Omental fat pad (tissue), 4 donors: ENCODE measurements at places on chromosomes 4 and X. TPM values are rescaled to one million over a fixed set of nuclear protein-coding genes. Genes with fewer than 3 reads are reported as not detected.

The LEF1 gene
- total RNA-seq, result 2.2 TPM

The CPEB2 gene
- 20.8 TPM for total RNA-seq

The HHIP gene
- 12.7 TPM for total RNA-seq

The ENPEP gene
- 10.9 TPM for total RNA-seq

The EREG gene
- 9.4 TPM for total RNA-seq

The MTMR8 gene
- 0.65 TPM for total RNA-seq

DNA sequence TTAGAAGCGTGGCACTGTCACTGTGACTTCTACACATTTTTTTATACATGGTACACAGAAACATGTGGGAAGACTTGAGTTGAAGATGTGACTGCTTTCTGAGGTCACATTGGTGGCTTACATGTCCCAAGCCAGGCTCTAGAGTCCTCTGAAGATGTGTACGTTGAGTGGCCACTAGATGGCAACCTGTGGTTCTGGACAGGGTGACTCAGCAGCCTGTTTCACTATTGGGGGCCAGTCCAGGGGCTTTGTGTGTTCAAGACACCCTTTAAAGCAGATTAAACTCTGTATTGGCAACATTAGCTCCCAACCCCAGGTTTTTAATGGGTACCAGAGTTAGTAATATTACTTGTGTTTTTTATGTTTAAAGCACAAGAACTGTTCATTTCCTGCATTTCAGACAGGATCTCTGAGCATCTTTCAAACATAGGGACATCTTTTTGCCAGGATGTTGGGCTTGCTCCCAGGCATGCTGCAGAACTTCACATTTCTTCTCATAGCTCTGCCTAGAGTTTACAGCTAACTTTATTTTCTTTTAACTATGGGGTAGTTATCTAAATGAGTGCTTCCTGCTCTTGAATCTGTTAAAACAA lies 53.0 kb downstream of the DCUN1D4 start:
- no peak for DNase-seq

DNA sequence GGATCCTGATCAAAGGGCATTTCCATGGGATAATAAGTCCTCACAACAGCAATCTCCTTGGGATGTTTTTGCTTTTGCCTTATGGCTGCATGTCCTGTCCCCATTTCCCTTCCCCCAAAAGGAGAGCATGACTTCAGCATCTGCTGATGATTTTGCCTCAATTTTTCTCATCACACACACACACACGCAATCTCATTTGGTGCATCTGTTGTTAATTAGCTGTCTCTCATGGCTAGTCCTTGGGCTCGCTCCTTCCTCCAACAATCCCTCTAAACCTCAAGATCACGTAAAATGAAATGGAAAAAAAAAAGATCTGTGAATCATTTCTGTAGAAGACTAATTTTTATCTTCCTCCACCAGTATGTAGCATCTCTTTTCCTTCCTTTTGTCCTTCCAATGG lies 153.6 kb downstream of the RBMX2 start:
- no peak for DNase-seq

DNA sequence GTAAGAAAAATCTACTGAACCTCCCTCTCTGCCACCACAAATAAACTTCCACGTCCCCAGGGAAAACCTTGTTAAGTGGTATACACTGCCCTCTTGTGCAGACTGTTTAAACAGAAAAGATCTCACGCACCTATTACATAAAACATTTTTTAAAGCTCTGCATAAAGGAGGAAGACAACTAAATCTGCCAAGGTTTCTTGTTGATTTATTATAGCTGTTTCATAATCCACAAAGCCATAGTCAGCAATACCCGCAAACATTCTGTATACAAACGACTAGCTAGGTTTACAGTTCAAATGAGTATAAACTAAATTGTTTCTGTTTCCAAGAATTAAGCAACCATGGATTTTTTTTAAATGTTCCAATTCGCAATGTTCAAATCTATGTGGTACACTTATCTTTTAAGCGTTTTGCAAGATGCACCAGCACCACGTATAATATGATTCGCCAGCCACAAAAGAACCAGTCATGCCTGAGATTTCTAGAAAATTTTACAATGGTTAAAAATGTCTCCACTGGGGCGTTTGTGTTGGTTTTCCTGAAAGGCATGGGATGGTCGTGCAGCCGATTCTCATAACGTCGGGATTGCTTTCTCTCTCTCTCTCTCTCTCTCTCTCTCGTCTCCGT lies 164.6 kb downstream of the PRKX start:
- no peak for DNase-seq

DNA sequence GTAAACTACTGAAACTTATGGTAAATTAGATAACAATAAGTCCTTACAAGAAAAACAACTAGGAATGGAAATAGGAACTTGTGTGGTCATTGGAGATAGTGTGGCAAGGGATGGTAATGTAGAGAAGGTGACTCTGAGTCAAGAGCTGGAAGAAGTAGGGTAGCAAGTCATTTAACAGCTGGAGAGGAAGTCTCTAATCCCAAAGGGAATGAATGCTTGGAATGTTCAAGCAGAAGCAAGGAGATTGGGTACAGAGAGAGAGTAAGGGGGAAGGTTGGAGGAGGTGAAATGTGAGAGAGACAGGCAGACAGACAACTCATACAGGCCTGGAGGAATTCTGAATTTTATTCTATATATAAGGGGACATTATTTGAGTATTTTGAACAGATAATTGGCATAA lies 260.6 kb upstream of the MAD2L1 start:
- DNase-seq, result no peak

- DNase-seq, result no peak
These were observed 50.9 kb upstream of the FHDC1 start for GRCh38 chr4:152885185-152885584.

DNA sequence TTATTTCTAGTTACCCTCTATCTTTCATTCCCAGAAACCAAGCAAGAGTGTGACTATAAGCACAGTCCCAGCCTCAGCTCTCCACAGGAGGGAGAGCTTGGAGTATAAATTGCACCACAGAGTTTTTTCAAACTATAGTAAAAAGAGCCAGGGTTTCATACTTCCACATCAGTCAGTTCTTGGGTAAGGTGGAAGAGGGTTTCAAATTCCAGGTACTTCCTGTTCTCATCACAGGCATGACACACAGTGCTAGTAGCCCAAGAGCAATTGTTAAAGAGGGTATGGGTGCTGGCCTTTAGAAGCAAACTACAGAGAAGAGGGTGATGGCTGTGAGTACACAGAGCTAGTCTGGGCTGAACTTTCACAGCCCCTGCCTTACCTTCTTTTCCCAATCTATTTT lies 5.7 kb upstream of the IL1RAPL1 start:
- no peak for DNase-seq

DNA sequence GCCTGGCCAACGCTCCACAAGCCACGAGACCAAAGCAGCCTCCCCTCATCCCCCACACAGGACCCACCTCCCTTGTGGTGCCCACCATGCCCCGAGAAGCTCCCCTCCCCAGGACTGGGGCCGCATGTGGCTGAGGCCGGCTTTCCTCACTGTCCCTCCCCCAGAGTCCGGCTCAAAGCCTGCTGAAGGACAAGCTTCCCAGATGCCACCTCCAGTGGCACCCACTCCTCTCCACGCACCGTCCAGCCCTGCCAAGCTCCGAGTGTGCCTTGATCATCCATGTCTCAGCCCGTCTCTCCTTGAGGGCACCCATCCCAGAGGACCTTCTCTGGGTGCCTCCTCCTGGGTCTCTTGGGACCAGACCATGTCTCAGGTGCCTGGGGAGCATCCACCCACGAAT lies 58.8 kb upstream of the MXD4 start:
- DNase-seq, result no peak

GRCh38 chr4:6887591-6888371 lies 21.8 kb upstream of the TBC1D14 start:
- no peak for DNase-seq

GRCh38 chrX:121254336-121254735 lies 206.9 kb downstream of the GLUD2 start:
- DNase-seq, result no peak

DNA sequence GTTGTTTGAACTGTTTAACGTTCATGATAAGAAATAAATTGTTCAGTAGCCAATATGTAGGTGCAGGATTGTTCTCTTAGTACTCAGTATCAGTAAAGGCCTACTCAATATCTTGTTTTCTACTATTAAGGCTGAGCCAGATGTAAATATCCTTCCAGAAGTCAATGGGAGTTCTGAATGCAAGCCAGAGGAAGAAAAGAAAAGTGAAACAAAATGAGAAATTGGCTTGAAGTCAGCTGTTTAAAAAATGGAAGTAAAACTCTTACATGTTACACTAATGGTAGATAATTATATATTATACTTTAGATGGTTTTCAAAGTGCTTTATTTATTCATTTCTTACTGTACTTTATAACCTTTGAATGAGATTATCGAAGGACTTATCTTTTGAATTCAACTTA lies 1417.9 kb downstream of the ADGRL3 start:
- no peak for DNase-seq

- DNase-seq, result no peak
These were observed 29.0 kb upstream of the CCNG2 start for GRCh38 chr4:77127837-77128621.

- no peak for DNase-seq
These were observed 2121.0 kb downstream of the PCDH7 start for GRCh38 chr4:32841217-32841616.
